Tibial nerve (tissue), 4 donors: ENCODE measurements at places on chromosomes 6 and 20. TPM values are rescaled to one million over a fixed set of nuclear protein-coding genes. Genes with fewer than 3 reads are reported as not detected.
A peak's percentile ranks its signal among the peaks of the same experiment; 100 is the strongest.

- no peaks in the 10 kb centered on the region for H3K4me1 ChIP-seq
- no peaks in the 10 kb centered on the region for H3K36me3 ChIP-seq
- no peak overlapping the region for H3K4me3 ChIP-seq
- no peak overlapping the region for H3K27ac ChIP-seq
Observed at GRCh38 chr6:139053382-139053781, 24.8 kb downstream of the ABRACL start.

GRCh38 chr6:71478834-71479541, 190.4 kb downstream of the OGFRL1 start:
- H3K4me3 ChIP-seq: no peak overlapping the region
- peaks cover 57% of the 10 kb centered on the region for H3K4me1 ChIP-seq
- DNase-seq: no peak
- H3K27me3 ChIP-seq: no peaks in the 10 kb centered on the region
- peak overlapping the region; percentile 64 for H3K27ac ChIP-seq

GRCh38 chr6:13195803-13196202, 132.5 kb downstream of the TBC1D7 start:
- H3K4me1 ChIP-seq: no peaks in the 10 kb centered on the region
- H3K36me3 ChIP-seq: no peaks in the 10 kb centered on the region

GRCh38 chr6:87590990-87591389, 1.1 kb downstream of the ORC3 start:
- DNase-seq: no peak
- H3K4me1 ChIP-seq: peaks cover 32% of the 10 kb centered on the region
- H3K36me3 ChIP-seq: peaks cover 28% of the 10 kb centered on the region
- H3K27me3 ChIP-seq: no peaks in the 10 kb centered on the region

DNA sequence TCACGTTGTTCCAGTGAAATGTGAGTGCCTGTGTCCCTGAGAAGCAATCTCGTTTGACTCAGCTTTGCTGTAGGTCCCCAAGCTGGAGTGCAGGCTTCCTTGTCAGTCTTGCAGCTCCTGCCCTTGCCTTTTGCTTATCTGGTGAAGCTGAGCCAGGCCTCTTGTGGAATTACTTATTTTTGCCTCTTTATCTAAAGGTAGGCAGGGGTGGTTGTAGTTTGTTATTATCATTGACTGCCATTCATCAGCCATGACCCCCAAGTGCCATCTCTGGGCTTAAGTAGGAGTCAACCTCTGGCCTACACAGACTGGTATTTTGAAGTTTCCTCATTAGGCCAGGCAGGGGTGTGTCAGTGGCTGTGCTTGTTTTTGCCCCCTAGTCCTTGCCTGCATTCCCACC, 2.1 kb downstream of the TMEM14B start:
- no peaks in the 10 kb centered on the region for H3K27me3 ChIP-seq
- no peak overlapping the region for H3K4me3 ChIP-seq
- H3K36me3 ChIP-seq: peaks cover 7% of the 10 kb centered on the region
- no peak for DNase-seq

DNA sequence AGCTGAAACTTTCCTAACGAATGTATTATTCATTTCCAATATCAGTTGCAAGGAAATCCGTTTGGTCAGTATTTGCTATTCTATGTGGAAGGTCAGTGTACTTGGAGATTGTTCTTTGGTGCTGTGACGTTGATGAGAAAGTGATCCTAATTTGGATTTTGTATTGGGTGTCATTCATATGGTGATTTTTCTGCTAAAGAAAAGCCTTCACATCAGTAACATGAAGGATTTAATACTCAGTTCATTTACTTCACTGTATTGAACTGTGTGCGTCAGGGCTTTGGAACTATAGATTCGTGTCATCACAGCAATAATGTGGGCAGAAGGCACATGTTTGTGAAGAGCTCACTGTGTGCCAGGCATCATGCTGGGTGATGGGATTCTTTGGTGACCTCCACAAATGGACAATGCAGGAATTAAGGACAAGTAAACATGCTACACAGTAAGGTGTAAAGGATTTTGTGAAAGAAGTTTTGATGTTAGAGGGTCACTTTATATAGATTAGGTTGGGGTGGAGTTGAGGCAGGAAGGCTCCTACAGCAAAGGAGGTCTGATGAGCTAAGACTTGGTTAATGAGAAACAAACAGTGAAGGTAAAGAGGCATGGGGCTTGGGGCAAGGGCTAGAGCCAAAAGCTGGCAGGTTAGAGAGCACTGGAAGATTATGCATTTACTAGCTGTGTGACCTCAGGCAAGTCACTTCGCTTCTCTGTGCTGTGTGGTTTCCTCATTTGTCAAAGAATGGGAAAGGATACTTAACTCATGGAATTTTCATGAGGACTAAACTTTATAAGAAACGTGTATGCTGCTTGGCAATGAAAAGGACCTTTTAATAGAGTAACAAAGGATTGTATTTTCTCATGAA, 12.1 kb downstream of the ARID1B start:
- H3K36me3 ChIP-seq: no peaks in the 10 kb centered on the region
- DNase-seq: no peak
- H3K4me1 ChIP-seq: no peaks in the 10 kb centered on the region
- H3K27me3 ChIP-seq: no peaks in the 10 kb centered on the region
- H3K27ac ChIP-seq: no peak overlapping the region

GRCh38 chr20:34894723-34895122, 18.3 kb downstream of the ACSS2 start:
- no peaks in the 10 kb centered on the region for H3K36me3 ChIP-seq
- H3K27me3 ChIP-seq: no peaks in the 10 kb centered on the region
- no peak overlapping the region for H3K4me3 ChIP-seq
- no peak overlapping the region for H3K27ac ChIP-seq
- H3K4me1 ChIP-seq: no peaks in the 10 kb centered on the region
- DNase-seq: no peak

The PLCB1 gene
- 36.8 TPM for total RNA-seq

The DEFB116 gene
- total RNA-seq: not detected

The CTCFL gene
- total RNA-seq: not detected

The ANGPT4 gene
- total RNA-seq: 1.2 TPM

The TFAP2B gene
- 0.22 TPM for total RNA-seq
